Activated CD4-positive, alpha-beta T cell treated with anti-CD3 and anti-CD28 coated beads for 36 hours (primary cell): ENCODE measurements at places on chromosomes 1 and 21. TPM values are rescaled to one million over a fixed set of nuclear protein-coding genes. Genes with fewer than 3 reads are reported as not detected.
A peak's percentile ranks its signal among the peaks of the same experiment; 100 is the strongest.

GRCh38 chr1:186212568-186213224, 162.4 kb downstream of the TPR start:
- peak; percentile 31 for DNase-seq

GRCh38 chr21:43370091-43370658, 56.8 kb downstream of the SIK1 start:
- no peak for DNase-seq

GRCh38 chr1:246617156-246617555, 50.9 kb downstream of the CNST start:
- no peak for DNase-seq

DNA sequence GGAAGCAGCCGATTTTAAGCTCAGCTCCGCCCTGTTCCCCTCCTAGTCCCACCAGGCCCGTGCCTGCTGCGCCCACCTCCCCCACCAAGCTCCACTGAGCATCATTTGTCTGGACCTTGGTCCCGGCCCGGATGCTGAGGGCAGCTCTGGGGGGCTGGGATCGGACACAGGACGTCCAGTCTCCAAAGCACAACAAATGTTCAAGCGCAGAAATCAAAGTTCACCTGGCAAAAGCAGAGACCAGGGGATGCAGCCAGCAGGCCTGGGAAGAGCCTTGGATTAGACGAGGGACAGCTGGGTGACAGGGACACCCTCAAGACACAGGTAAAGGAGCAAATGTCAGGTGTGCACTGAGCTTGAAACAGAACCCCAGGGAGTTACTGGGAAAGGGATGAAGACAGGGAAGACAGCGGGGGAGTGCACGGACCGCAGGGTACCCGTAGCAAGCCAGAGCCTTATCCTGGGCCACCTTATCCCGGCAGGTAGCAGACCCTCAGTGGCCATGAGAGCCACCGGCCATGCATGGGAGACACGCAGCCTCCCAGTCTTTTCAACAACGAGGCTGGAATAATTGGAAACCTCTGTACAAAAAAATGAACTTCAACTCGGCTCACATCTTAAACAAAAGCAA, 22.2 kb upstream of the TMEM52 start:
- DNase-seq: no peak

DNA sequence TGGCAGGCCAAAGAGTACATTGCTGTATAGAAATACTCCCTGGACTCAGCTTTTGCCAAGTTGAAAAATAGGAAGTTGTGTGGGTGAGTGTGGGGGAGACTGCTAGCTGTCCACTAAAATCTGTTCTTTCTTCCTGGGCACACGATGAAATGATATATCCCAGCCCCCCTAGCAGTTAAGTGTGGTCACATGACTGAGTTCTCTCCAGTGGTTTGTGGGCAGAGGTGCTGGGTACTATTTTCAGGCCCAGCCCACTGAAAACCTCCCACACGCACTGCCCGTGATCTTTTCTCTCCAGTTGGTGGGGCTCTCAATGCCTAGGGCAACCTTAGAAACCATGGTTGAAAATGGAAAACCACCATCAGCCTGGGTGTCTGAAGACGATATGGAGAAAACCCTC, 119.7 kb upstream of the LMO4 start:
- DNase-seq: no peak

DNA sequence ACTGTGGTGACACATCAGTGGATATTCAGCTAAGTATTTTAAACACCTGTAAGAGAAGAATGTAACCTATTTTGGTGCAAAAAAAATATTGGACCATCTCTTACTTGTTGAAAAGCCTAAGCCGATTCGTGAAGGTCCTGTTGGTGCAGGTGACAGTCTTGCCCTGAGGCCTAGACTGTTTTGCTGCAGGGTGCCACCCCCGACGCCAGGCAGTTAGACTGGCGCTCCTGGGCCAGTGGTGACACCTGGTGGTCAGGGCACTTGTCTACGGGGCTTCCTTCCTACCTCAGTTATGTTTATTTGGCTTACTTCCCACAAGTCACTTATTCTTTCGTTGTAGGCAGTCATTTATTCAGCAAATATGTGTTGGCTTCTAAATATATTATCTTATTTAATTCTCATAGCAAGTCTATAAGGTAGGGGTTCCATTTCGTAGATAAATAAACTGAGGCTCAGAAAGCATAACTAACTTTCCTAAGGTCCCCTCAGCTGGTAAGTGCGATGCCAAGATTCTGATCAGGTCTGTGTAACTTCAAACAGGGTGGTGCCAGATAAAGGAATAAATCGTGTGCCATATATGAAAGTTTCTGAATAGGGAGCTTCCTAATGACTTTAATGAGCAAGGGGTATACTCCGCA, 1.9 kb downstream of the EEIG2 start:
- DNase-seq: peak; percentile 93

DNA sequence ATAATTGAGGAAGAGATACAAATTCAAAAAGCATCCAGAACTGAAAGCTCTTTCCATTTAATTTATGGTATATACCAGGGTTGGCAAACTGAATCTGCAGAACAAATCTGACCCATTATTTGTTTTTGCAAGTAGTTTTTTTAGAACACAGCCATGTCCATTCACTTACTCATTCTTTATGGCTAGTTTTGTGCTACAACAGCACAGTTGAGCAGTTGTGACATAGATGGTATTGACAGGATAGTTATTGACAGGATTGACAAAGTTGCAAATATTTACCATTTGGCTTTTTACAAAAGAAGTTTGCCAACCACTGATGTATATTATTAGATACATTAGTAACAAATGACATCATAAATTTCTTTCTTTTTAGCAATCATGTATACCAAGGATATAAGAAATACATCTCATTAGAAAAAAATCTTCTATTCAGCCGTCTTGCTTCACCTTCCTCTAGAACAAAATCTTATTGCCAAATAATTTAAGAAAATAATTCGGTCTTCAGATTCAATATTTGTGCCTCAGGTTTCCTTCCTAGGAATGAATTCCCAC, 9.4 kb downstream of the ADAMTS1 start:
- DNase-seq: no peak

DNA sequence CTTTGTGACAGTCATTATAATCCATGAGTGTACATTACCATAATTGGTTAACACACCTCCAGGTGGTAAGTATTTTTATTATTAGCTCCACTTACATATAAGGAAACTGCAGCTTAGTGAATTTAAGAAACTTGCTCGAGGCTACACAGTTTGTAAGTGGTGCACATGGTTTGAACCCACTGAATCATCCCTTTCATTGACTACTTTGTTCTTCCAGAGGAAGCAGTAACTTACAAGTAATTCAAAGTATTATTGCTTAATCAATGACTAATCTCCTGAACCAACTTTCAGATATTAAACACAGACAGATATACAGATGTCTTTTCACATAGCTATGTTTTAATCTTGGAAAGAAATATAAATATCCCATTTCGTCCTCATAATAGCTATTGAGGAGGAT, 18.7 kb upstream of the CLDN8 start:
- DNase-seq: no peak

GRCh38 chr1:233904633-233905415, at the start of gene SLC35F3:
Gene SLC35F3, plus strand, starts transcription at chr1:233904676.
- DNase-seq: peak; percentile 60

DNA sequence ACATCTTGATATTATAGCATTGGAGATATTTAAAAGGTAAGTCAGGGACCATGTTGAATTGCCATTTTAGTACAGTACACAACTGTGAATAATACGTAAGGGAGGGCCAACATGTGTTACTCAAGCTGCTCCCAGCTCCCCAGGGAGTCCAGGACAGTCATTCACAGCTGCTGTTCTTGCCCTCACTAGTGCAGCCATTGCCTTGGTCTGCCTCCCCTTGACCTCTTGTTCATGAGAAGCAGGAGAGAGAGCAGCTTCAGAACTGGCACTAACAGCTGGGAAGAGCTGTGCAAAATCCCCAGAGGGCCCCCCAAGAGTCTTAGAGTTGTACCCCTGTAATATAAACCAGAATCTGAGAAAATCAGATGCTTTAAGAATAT, 16.4 kb downstream of the TCEANC2 start:
- no peak for DNase-seq

DNA sequence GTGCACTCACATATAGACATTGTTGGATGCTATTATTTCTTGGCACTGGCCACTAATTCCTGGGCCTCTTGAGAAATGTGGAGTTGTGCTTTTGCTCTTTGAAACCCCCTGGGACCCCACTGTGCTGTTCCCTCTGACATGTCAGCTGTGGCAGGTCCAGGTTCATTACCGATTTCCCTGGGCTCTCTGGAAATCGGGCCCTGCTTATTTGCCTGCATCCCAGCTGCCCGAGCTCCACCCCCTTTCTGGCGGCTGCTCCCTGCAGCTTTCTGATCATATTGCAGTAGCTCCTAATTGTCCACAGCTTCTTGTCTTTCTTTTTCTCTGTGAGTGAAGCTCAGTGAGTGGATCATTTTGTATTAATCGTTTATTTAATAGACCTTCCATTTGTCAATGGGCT, 183.7 kb upstream of the FAM78B start:
- no peak for DNase-seq

- peak; percentile 15 for DNase-seq
These were observed 5.6 kb downstream of the LHX4 start for GRCh38 chr1:180235502-180236239.

- no peak for DNase-seq
These were observed 20.0 kb upstream of the LAMC1 start for GRCh38 chr1:183003203-183003602.

DNA sequence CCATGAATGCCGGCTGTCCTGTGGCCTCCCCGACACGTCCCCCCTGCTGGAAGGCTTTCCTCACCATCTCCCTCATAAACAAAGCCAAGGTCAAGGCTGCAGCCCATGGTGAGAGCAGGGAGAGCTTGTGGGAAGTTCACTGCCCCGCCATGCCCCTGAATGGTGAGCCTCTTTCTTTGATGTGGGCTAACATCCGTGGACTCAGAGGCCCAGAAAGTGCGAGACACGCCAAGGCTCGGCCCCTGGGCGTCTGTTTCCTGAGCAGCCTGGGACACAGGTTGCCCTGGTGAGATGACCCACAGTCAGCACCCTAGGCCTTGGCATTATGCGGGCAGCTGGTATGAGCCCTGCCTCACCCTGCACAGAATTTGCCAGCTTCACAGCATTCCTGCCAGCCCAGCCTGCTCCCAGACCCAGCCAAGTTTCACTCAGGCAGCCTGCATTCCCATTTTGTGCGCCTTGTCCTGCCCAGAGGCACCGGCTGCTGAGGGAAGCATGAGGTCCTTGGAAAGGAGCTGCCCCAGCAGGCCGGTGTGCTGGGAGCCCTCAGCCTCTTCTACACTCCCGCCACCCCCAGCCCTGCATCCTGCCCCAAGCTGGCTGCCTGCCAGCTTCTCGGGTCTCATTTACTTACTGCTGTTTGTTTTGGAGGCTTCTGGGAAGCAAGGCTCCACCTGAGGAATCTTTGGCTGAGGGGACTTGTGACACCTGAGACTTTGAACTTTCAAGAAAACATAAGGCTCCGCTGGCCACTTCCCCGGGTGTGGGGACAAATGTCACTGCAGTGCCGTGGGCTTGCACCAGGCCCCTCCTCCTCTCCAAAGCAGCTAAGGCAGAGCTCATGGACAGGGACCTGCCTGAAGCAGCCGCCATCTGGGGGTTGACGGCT, 31.9 kb downstream of the NEK2 start:
- DNase-seq: peak; percentile 45

LCE1B gene
- not detected for total RNA-seq

KCNE1 gene
- not detected for total RNA-seq

NEGR1 gene
- total RNA-seq: not detected

SH2D1B gene
- not detected for total RNA-seq

PTPN22 gene
- total RNA-seq: 52.6 TPM

APOBEC4 gene
- total RNA-seq: not detected

FAM167B gene
- 0.82 TPM for total RNA-seq

CAPN8 gene
- not detected for total RNA-seq

OR10T2 gene
- not detected for total RNA-seq

SPRR2G gene
- not detected for total RNA-seq
